Colonic mucosa (tissue), 4 donors: ENCODE measurements at places on chromosomes 2 and 18. TPM values are rescaled to one million over a fixed set of nuclear protein-coding genes. Genes with fewer than 3 reads are reported as not detected.

The CCDC74B gene
- 0.64 TPM for total RNA-seq

DNA sequence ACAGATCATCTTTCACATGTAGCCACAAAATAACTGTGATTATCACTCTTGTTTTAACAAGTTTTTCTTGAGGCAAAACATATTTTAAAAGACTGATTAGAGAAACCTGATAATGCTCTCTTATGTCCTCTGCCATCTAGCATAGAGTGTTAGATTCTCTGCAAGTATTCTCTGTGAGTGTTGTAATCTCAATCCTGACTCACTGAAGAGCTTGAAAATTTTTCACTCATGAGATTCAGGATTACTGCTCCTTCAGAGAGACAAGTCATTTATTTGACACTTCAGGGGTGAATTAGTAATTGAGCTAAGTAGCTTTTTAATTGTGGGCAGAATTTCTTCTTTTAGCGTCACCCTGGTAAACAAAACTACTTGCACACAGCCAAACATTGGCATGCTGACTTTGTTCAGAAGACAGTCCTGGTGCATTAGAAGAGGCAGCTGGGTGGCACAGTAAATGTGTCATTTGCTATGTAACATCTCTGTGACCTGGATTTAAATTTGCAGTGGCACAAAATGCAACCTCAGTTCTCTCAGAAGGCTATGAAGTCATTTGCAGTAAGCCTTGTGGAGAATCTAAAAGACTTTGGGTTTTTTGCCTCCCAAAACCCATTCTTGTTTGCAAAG lies 172.9 kb downstream of the LRP1B start:
- H3K36me3 ChIP-seq = no peaks in the 10 kb centered on the region
- no peaks in the 10 kb centered on the region for H3K4me1 ChIP-seq
- no peaks in the 10 kb centered on the region for H3K27me3 ChIP-seq
- H3K4me3 ChIP-seq = no peak overlapping the region

The AMER3 gene
- 0.56 TPM for total RNA-seq

The SNORC gene
- total RNA-seq = 39.6 TPM

- no peaks in the 10 kb centered on the region for H3K4me1 ChIP-seq
- H3K36me3 ChIP-seq = peaks cover 23% of the 10 kb centered on the region
Measured at GRCh38 chr2:241656190-241656741, 18.8 kb downstream of the ATG4B start.

DNA sequence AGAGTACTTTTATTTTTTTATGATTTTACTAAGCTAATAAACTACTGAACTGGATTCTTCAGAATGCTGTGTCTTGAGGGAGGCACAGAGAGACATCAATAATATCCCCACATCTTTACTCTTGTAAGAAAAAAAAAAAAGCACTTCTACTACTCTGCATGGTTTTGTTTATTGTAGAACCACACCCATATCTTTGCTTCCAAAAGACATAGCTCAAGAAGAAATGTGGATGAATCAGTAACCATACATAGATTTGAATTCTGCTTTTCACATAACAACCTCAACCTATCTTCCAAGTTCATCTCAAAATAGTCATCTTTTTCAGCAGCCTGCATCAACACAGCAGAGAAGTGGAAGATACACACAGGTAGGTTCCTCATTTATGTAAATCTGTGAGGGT lies 12.2 kb upstream of the COL5A2 start:
- DNase-seq = no peak
- H3K4me3 ChIP-seq = no peak overlapping the region
- H3K27me3 ChIP-seq = no peaks in the 10 kb centered on the region
- H3K36me3 ChIP-seq = no peaks in the 10 kb centered on the region
- H3K4me1 ChIP-seq = no peaks in the 10 kb centered on the region

DNA sequence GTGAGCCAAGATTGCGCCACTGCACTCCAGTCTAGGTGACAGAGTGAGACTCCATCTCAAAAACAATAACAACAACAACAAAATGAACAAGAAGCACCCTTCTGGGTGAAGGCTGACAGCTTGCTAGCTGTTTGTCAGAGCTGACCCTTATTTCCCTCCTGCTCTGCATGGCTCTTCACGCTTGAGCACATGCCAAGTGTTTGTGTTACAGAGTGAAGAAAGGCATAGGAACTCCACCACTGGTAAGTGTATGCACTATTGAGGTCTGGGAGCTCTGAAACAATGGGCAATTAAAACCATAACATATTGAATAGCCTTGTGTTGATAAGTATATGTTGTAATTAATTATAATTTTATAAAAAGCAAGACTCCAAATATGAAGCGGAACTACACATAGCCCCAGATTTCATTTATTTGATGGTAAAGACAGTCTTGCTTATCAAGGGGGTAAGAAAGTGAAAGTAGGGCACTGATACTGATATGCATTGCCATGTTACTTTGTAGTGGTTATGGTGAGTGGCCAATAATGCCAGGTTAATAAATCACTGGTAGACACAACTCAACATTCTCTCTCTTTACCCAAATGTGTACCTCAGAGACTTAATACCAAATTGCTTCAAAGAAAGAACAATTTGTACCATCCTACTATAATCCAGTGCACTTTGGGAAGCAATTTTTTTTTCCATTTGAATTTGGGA lies 163.4 kb downstream of the VWC2L start:
- no peak overlapping the region for H3K27ac ChIP-seq
- DNase-seq = no peak
- no peaks in the 10 kb centered on the region for H3K36me3 ChIP-seq
- H3K4me1 ChIP-seq = peaks cover 3% of the 10 kb centered on the region
- H3K4me3 ChIP-seq = no peak overlapping the region
- H3K27me3 ChIP-seq = no peaks in the 10 kb centered on the region

- H3K36me3 ChIP-seq = no peaks in the 10 kb centered on the region
- no peak overlapping the region for H3K4me3 ChIP-seq
- H3K27ac ChIP-seq = no peak overlapping the region
- H3K27me3 ChIP-seq = no peaks in the 10 kb centered on the region
Measured at GRCh38 chr2:136246086-136246669, 128.2 kb upstream of the CXCR4 start.

The IL1R2 gene
- total RNA-seq = 152 TPM
